ENCODE measurements at places on chromosomes 13 and 19.
A peak's percentile ranks its signal among the peaks of the same experiment; 100 is the strongest.

DNA sequence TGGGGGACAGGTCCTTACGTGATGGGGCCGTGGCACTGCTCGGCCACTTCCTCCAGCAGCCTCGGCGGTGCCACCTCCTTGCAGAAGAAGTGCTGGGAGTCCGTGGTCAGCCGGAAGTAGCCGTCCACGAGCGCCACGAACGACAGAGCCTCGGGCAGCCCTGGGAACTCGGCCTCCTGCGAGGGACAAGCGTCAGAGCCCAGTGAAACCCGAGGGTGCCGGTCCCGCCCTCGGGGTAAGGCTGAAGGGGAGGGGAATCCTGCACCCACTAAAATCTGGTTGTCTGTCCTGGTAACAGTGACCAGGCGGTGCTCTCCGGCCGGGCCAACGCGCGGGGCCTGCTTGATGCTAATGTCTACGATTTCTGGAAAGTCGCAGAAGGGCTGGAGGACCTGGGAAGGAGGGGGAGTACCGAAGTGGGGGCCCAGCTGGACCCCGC is 6.4 kb downstream of the JAK3 start:
- DNase-seq: no peak

DNA sequence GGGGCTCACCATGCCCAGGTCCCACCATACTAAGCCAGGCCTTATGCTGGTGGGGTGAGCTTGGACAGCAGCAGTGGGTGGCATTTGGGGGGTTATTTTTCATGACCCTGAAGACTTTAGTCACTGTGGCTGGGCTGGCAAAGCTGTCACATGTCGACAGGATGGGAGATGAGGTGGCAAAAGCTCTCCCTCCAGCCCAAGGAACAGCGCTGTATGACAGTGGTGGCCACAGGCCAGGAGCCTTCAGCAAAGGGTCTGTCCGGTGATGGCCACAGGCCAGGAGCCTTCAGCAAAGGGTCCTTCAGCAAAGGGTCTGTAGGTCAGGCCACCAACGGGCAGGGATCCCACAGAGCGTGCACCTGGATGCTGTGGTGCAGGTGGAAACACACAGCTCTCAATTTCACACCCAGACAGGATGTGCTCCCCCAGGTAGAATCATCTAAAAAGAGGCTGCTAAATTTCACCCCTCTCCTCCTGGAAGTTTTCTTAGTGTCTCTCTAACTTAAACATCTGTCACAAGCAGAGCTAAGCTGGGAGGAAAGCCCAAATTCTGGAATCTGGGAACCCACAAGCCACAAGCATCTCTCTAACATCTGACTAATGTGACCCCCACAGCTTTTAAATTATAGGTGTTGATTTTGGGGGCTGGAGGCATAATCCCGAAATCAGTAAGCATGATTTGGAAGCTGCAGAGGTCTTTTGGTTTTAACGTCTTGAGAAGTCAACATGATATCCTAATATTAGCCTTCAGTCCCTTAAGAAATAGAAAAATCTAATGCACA is 23.0 kb downstream of the COL4A1 start:
- no peak for DNase-seq

DNA sequence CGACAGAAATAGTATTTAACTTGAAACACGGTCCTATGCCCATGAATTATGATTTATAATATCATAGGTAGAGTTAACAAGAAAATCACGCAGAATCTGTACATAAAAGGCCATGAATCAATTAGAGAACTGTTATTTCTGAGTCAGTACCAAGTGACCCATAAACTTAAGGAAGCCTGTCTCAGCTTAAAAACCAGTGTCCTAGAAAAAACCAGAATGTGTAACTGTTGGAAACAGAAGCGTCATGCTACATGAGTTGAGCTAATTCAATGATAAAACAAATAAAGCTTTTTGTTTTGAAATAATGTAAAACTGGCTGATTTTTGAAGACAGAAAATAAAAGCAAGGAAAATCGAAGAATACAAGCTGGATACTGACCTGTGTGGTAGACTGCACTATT is 34.8 kb upstream of the SGCG start:
- no peak for DNase-seq

- DNase-seq: no peak
Observed at GRCh38 chr19:38669552-38669951, 22.1 kb downstream of the ACTN4 start.

- DNase-seq: no peak
Observed at GRCh38 chr13:21949818-21950429, 279.1 kb downstream of the FGF9 start.

GRCh38 chr13:34207334-34207733 is 389.4 kb downstream of the RFC3 start:
- no peak for DNase-seq

- peak; percentile 40 for DNase-seq
Observed at GRCh38 chr19:18416778-18417249, 2.4 kb upstream of the SSBP4 start.

DNA sequence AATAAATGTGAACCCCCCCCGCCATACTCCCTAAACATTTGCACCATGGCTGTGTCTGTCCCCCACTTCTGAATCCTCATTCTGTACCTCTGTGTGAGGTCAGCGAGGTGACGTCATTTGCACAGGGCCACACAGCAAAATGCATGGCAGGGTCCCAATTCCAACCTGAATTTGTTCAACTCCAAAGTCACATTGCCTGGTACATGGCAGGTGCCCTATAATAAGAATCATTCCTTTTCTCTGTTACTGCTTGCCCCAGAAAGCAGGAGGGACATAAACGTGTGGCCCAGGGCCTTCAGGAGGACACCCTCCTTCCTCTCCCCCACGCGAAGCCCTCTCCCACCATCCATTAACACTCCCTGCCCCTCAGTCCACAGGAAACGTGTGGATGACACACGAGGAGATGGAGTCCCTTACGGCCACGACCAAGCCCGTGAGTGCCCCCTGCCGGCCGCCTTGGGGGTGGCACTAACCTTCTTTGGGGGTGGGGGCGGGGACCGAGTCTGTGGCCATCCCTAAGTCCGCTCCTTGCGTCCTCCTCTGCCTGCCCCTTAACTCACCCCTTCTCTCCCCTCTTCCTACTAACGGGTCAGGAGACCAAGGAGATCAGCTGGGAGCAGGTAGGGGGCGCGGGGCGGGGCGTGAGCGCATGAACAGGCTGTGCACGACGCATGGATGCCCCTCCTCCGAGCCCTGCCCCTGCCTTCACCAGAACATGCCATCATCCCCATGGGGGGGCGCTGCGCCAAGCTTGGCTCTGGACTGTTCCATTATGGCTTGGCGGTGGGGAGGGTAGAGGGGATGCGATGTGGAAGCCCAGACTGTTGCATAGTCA is 9.4 kb downstream of the HRC start:
- DNase-seq: peak; percentile 63

DNA sequence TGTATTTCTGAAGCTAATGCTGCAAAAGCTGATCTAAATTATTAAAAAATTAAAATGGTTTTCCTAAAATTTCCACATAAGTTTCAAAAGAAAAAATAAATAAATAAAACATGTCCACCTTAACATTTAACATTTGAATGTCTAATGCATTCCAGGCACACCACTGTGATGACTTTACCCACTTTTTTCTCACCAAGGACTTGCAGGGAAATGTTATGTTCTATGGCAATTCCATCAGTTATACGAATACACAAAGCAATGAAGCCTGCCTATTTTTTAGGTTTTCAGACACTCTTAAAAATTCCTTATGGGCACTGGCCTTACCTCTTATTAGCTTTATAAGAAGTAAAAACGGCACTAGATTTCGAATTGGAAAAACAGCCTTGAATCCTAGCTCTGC is 10.2 kb downstream of the TSC22D1 start:
- DNase-seq: no peak

DNA sequence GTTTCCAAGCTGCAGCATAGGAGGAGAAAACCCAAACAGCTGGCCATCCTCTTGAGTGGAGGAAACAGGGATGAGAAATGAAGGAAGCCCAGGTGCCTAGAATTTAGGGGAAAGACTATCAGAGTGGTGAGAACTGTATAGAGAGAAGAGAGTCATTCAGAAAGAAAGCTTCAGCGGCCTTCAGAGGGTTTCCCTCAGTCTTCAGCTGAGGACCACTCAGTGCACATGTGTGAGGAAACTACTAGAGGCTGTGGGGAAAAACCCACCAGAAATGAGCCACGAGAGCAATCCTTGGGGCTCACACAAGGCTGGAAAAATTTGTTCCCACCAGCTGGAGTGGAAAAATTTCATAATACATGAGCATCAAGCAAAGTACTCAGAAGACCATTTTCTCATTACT is 35.2 kb upstream of the CPB2 start:
- DNase-seq: no peak

DNA sequence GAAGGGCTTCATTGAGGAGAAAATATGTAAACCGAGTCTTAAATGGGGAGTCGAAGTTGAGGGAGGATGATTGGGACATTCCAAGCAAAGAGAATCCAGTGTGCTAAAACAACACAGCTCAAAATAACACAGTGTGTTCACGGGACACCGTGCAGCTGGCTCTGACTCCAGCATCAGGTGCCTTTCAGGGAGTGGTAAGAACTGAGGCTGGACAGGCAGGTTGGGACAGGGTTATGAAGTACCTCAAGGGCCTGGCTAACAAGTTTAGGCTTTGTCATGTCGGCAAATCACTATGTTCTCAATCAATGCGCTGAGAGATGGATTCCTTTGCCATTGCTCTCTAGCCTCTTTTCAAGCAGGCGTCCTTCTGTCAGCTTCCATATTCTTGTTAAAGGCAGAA is 27.5 kb upstream of the WDFY2 start:
- DNase-seq: no peak

DNA sequence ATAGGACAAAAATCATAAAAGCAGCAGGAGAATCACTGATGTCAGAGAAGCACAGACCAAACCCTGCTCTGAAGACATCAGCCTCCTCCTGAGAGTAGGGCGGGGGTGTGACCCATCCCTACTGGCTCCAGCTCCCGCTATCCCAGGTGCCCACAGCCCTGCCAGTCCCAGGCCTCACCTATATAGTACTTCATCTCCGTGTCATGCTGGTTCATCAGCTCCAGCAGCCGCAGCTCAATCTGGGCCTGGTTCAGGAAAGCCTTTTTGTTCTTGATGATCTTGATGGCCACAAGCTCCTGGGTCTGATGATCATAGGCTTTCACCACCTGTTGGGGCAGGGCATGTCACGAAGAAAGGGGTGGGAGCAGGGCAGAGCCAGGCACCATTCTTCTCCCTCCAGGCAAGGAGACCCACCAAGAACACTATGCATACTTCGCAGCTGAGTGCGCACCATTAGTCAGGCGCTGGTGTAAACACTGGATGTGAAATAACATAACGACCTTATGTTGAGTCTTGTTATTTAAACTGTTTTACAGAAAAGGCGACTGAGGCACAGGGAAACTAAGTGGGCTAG is 4.2 kb downstream of the DYRK1B start:
- no peak for DNase-seq

GRCh38 chr13:113935001-113935844 is 38.7 kb downstream of the C13orf46 start:
- DNase-seq: no peak

GRCh38 chr13:81540777-81541176 is 1199.9 kb upstream of the SPRY2 start:
- no peak for DNase-seq

DNA sequence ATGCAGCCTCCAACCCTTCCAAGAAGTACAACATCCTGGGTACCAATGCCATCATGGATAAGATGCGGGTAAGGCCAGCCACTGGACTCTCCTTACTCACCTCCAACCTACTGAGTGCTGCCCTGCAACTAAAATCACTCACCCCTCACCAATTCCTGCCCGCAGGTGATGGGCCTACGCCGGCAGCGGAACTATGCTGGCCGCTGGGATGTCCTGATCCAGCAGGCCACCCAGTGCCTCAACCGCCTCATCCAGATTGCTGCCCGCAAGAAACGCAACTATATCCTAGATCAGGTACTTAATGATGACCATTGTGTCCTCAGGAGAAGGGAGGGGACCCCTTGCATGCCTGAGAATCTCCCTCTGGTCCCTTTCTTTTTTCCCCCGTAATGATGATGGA is 15.6 kb upstream of the CCDC97 start:
- DNase-seq: no peak

GRCh38 chr13:94181461-94182107 is 297.9 kb downstream of the DCT start:
- no peak for DNase-seq

GRCh38 chr19:11291991-11292390 is 4.0 kb upstream of the TSPAN16 start:
- no peak for DNase-seq

DNA sequence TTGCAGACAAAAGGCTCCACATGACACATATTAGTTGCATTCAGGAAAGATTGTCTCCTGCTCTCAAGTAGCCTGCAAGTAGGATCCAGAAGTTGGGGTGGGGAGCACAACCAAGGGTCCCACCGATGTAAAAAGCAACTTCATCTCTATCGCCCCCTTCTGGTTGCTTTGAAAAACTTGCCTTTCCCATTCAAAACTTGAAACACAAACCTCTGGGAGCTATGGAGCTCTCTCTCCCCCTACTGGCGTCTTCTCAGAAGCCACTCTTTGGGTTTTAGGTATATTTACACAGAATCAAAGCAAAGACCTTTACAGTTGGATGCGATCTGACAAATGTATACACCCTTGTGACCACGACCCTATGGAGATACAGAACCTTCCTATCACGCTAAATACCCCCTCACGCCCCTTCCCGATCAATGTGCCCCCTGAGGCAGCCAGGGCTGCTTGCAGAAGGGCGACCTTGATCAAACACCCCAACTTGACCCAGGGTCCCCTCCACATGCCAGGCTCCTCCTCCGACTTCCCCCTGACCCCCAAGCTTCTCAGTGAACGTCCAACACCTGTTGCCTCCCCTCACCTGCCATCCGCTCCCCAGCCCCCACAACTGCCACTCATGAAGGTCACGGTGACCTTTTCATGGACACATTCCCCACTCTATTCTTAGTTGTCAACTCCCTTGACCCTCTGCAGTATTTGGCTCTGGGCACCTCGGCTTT is 10.1 kb downstream of the NOSIP start:
- no peak for DNase-seq

DNA sequence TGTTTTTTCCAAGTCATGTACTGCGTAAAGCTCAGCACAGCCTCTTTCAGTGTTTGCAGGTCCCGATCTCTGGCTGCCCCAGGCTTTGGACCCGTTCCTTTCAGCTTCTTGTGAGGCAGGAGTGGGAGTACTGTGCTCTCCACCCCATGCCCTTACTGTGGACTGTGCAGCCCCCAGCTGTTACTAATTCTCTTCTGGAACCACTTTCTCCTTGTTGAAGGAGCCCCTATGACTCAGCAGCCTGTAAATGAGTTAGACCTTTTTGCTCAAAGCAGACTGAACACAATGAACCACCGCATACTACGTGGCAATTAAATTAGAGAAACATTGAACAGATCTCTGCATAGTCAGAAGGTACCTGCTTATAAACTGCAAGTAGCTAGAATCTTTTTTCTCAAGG is 39.0 kb downstream of the SERTM1 start:
- DNase-seq: no peak

GRCh38 chr19:55118401-55118991 is 1.1 kb upstream of the PPP1R12C start:
- no peak for DNase-seq

GRCh38 chr13:33383724-33384577 is 98.4 kb upstream of the STARD13 start:
- DNase-seq: no peak

DNA sequence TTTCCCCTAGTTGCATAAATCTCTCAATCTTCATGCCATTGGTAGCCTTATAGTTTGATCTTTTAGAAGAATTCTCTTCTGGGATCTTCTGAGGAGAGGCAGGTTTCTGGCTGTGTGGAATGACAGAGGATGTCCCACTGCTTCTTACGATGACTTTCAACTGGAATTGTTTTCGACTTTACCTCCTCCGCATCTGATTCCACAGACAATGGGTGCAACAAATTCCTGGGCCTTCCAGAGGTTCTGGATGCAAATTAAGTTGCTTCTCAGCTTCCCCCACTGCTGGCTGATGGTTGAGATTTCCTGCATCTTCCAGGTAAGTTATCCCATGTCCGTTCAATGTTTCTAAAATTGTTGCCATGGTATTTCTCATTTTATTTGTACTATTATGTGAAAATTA is 142.3 kb upstream of the TSC22D1 start:
- DNase-seq: no peak

Measured in stimulated activated CD8-positive, alpha-beta memory T cell treated with anti-CD3 and anti-CD28 coated beads, Interleukin-2, amount 100 ng/mL, for 1 hour (primary cell).